ENCODE measurements at places on chromosomes 2 and 18. TPM values are rescaled to one million over a fixed set of nuclear protein-coding genes. Genes with fewer than 3 reads are reported as not detected.

STARD6 gene
- not detected for total RNA-seq

KCNE4 gene
- total RNA-seq = not detected

CRYGD gene
- total RNA-seq = not detected

TCF7L1 gene
- 0.12 TPM for total RNA-seq

OSR1 gene
- total RNA-seq = not detected

PID1 gene
- 0.82 TPM for total RNA-seq

ADRA2B gene
- 2.8 TPM for total RNA-seq

LPIN1 gene
- total RNA-seq = 99.8 TPM

CYP1B1 gene
- 1.4 TPM for total RNA-seq

SP5 gene
- total RNA-seq = not detected

PSD4 gene
- total RNA-seq = 160 TPM

CAPG gene
- 51.6 TPM for total RNA-seq

CFAP210 gene
- total RNA-seq = 1.6 TPM

CCL20 gene
- total RNA-seq = 39.7 TPM

PTPRN gene
- 2.6 TPM for total RNA-seq

MYL1 gene
- total RNA-seq = not detected

PDCD1 gene
- total RNA-seq = 8.1 TPM

SLC4A3 gene
- not detected for total RNA-seq

IL36A gene
- not detected for total RNA-seq

EFHD1 gene
- 1.1 TPM for total RNA-seq

ACVR1C gene
- 3.3 TPM for total RNA-seq

CXCR4 gene
- total RNA-seq = 1,189 TPM

REG1B gene
- total RNA-seq = not detected

LAMA1 gene
- not detected for total RNA-seq

POTEJ gene
- total RNA-seq = not detected

ITGA6 gene
- 61.7 TPM for total RNA-seq

UGT1A8 gene
- total RNA-seq = not detected

HRH4 gene
- total RNA-seq = 8.5 TPM

LYPD1 gene
- not detected for total RNA-seq

CXCR1 gene
- not detected for total RNA-seq

ALKAL2 gene
- total RNA-seq = not detected

PXDN gene
- not detected for total RNA-seq

CNTNAP5 gene
- not detected for total RNA-seq

AQP12A gene
- not detected for total RNA-seq

MAPK4 gene
- not detected for total RNA-seq

BCL11A gene
- total RNA-seq = 2.5 TPM

PSMD14 gene
- 28.7 TPM for total RNA-seq

NPHP1 gene
- total RNA-seq = 1.4 TPM

TACR1 gene
- not detected for total RNA-seq

CGREF1 gene
- not detected for total RNA-seq

RESP18 gene
- not detected for total RNA-seq

FASTKD1 gene
- total RNA-seq = 18.4 TPM
